ENCODE measurements at places on chromosomes 1 and 21.

DNA sequence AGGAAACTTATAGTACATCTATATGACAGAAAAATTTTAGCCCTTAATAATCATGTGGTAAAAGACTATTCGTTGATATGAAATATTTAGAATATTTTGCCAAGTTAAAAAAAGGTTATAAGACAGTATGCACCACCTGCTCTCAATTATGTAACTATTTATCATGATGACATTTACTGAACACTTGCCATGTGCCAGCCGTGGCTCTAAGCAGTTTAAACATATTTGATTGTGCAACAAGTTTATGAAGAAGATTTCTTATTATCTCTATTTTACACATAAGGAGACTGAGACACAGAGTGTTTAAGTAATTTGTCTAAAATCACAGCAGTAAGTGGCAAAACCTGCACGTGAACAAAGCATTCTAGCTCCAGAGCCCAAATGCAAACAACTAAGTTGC, 199.3 kb upstream of the JUN start:
- DNase-seq: no peak

- no peak for DNase-seq
Observed at GRCh38 chr1:198643808-198644207, 5.0 kb downstream of the PTPRC start.

- DNase-seq: no peak
Observed at GRCh38 chr1:13661539-13661938, 38.4 kb upstream of the PRDM2 start.

DNA sequence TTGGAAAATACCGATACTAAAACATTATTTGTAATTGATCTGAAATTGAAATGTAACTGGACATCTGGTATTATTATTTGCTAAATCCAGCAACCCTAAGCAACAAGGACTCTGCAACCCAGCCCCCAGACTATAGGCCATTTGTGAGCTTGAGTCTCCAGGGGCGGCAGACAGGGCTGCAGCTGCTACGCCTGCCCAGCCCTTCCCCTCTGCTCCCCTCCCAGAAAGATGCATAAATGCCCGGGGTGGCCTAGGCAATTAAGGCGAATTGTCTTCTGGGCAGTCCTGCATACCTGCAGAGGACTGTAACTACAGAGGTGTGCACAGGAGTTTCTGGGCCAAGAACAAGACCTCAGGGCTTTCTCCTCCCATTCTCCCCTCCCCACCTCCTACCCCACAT, 41.2 kb upstream of the LBR start:
- no peak for DNase-seq

- no peak for DNase-seq
Observed at GRCh38 chr1:35561972-35562680, 4.5 kb downstream of the NCDN start.

DNA sequence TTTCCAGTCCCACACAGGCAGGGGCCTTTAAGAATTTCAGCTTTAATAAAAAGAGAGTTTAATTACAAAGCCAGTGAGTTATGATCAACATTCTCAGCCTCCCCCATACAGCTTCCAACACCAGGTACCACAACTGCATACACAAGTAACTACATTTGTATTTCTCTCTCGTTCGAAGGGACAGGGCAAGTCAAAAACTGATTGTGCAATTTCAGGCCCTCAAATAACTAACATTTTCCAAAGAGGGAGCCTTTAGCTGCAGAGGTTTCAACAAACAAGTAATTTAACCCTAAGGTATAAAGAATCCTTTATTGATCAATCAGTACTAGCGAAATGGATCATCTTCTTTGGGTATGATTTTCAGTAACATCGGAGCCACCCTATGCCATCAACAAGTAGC, 142.4 kb downstream of the ZNF281 start:
- no peak for DNase-seq

DNA sequence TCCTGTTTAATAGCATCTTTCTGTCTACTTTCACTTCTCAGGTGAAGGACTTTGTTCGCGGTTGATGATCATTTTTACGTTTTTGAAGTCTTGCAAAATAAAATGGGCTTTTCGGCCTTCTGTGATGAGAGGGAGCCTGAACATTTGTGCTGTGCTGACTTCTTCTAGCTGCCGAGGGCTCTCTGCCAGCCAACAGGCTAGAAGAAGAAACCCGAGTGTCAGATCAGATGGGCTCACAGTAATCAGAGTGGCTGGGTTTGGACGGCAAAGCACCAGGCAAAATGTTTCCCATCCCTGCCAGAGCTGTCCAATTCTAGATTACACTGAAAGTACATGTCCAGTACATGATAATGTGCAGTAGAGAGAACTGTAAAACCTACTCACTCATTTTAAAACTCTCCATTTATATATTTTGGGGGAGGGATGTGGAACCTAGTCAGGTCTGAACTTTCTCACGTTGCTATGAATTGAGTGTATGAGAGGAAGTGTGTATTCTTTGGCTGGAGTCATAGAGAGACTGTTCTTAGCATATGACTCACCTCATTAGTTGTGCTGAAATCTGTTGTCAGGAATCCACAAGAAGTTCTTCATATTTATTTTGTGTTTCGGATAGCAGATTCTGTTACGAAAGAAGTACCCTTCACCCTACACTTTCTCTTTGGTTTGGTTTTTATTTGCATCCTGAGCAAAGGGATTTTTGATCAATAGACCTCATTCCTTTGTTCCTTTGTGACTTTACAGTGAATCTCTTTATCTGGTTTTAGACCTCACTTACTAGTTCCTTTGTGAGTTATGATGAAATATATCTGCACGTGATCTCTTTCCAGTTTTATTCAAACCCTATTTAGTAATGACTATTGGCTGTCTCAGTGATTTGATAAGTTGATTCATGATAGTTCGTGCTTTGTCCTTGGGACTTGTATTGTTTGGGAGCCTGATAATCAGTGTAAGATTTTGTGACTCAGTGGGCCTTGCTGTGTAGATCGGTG, 4.8 kb downstream of the ATP1A1 start:
- DNase-seq: no peak

- no peak for DNase-seq
Observed at GRCh38 chr1:94191216-94191615, 46.2 kb downstream of the ARHGAP29 start.

DNA sequence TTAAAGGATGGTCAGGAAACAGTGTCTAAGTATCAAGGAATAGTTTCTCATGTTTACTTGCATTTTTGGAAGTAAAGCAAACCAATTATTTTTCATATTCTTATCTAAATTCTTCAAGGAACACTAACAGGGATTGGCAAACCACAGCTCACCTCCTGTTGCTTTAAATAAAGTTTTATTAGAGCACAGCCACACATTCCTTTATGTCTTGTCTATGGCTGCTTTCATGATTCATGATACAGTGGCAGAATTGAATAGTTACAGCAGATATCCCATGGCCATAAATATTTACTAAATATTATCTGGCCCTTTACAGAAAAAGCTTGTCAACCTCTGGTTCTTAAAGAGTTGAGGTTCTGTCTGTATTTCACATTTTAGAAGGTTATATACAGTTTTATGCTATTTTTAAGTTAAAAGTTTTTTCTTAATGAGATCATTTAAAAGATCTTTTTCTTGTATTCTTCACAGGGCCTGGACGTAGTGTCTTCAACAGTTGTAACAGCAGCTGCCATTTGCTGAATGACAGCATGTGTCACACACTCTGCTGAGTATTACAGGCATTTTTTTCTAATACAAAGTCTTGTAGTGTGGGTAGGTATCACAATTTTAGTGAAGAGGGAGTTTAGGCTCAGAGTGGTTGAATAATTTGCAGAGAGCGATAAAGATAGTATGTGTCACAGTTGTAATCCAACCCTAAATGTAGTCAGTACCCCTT, 2.6 kb downstream of the ZNF691 start:
- no peak for DNase-seq

- no peak for DNase-seq
Observed at GRCh38 chr1:173853074-173853473, 14.7 kb downstream of the GAS5 start.

DNA sequence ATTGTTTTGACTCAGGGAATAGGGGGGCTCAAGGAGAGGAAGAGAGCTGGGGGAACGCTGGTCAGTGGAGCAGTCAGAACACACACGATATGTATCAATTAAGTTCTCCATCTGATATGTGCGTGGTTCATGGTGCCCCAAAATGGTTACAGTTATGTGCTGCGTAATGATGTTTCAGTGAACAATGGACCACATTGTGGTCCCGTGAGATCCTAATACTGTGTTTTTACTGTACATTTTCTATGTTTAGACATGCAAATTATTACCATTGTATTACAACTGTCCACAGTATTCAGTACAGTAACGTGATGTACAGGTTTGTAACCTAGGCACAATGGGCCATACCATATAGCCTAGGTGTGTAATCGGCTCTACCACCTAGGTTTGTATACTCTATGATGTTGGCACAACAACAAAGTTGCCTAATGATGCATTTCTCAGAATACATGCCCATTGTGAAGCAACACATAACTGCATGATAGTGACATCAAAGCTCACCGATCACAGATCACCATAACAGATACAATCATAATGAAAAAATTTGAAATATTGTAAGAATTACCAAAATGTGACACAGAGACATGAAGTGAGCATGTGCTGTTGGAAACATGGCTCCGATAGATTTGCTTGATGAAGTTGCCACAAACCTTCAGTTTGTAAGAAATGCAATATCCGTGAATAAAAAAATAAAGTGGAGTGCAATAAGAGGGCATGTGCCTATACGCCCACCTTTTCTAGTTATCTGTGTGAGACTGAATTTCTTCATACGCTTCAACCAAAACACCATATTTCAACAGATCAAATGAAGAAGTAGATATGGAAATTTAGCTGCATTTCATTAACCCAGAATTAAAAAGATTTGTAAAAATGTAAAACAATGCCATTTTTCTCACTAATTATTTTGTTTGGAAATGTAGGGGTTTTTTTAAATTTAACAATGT, 14.8 kb upstream of the TMEM54 start:
- no peak for DNase-seq

DNA sequence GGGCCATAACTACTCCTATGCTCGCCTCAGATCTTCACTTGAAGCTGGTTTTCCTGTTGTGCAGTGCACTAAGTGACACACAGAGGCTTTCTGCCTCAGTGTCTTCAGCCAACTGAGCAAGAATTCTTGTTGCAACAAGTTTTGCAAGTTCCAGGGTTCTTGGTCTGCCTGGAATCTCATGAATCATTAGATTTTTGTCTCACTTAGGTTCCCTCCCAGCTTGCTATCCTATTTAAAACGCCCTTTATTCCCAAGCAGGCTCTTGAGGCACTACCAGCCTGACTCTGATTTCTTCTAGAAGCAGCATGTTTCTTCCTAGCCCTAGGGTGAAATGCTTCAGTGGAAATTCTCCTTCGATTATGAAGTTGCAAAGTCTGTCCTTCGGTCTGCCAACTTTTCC, 158.8 kb downstream of the C1orf21 start:
- DNase-seq: no peak

DNA sequence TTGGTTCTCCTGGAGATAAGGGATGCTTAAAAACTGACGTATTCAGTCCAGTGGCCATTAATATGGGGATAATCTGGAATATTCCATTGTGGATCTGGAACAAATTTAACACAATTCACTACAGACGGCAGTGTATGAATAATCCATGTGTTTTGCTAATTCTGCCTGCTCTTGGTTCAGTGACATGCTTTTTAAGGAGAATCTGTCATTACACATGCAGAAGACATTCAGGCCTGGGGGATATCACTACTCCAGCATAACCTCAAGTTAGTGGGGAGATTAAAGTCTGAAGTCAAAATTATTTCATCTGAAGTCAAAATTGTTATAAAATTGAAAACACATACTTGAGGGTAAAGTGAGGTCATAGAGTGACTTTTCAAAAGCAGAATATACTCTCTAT, 789.3 kb downstream of the USP25 start:
- DNase-seq: no peak

- peak; percentile 45 for DNase-seq
Observed at GRCh38 chr1:204408074-204408507, 3.5 kb downstream of the PPP1R15B start.

DNA sequence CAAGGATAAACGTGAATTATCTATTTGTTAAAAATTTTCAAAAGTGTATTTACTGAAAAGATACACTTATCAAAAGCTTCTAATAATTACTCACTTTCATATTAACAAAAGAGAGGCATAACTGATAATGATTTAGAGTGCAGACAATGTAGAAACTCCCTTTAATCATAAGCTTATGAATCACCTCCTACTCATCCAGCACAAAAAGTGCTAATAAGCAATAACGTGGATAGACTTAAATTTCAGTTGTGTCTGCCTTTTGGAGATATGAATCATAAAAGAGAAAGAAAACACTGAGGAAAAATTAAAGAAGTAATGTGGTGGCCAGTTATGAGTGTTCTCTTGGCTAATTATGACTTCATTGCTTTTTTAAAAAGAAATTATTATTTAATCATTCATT, 827.6 kb upstream of the B3GALT2 start:
- DNase-seq: no peak

- no peak for DNase-seq
Observed at GRCh38 chr1:98404866-98405265, 256.7 kb upstream of the SNX7 start.

GRCh38 chr1:205339717-205340116, 17.0 kb downstream of the KLHDC8A start:
- no peak for DNase-seq

- no peak for DNase-seq
Observed at GRCh38 chr21:32256251-32256650, 22.6 kb downstream of the MIS18A start.

DNA sequence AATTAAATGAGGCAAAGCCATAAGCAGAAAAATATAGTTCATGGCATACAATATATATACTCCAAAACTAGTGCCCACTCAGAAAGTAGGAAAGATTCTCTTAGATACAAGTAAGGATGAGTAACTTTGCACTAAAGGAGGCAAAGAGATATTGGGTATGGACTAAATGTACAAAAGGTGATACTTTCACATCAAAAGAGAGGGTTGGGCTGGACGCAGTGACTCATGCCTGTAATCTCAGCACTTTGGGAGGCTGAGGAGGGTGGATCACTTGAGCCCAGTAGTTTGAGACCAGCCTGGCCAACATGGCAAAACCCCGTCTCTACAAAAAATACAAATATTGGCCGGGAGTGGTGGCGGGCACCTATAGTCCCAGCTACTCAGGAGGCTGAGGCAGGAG, 6.7 kb downstream of the KYAT3 start:
- DNase-seq: no peak

DNA sequence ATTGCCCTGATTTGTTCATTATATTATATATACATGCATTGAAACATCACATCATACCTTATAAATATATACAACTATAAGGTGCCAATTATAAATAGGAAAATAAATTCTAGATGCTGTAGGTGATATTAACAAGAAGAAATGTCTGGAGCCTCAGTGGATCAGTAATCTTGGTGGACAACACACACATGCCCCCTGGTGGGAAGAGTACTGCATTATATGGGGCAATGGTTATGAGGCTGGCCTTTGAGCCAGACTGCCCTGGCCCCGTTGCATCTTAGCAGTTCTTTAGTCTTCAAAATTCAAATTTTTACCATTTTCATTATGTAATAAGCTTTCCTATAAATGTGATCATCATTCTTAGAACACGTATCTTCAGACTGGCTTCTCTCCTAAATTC, 335.0 kb upstream of the GREM2 start:
- DNase-seq: no peak

- DNase-seq: no peak
Observed at GRCh38 chr1:56092684-56093570, 486.4 kb downstream of the PLPP3 start.

Data from thoracic aorta (tissue), 2 donors.